ENCODE measurements at places on chromosomes 7 and 10.
A peak's percentile ranks its signal among the peaks of the same experiment; 100 is the strongest.

DNA sequence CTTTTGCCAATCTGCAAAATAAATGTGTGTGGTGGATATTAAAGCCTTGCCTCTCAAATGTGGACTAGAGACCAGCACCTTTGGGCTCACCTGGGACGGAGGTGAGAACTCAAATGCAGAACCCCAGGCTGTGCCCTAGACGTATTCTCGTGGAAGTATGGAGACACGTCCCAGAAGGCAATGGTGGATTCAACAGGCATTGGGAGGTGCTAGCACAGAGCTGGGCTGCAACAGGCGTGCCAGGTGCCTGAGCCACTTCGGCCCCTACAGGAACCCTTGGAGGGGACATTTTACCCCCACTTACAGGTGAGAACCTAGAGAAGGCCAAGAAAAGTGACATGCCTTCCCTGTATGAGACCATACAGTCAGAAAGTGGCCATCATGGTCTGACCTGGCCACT is 12.2 kb downstream of the DDX56 start:
- no peak for DNase-seq

GRCh38 chr7:133479456-133480065 is 226.7 kb downstream of the EXOC4 start:
- DNase-seq = no peak

- DNase-seq = no peak
These were observed 82.0 kb downstream of the LRMDA start for GRCh38 chr10:75513292-75513885.

DNA sequence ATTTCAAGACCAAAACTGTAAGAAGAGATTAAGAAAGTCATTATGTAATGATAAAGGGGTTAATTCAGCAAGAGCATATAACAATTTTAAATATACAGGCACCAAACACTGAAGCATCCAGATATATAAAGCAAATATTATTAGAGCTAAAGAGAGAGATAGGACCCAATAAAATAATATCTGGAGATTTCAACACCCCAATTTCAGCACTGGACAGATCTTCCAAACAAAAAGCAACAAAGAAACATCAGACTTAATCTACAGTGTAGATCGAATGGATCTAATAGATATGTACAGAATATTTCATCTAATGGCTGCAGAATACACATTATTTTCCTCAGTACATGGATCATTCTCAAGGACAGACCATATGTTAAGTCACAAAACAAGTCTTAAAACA is 151.3 kb downstream of the COBL start:
- DNase-seq = no peak

DNA sequence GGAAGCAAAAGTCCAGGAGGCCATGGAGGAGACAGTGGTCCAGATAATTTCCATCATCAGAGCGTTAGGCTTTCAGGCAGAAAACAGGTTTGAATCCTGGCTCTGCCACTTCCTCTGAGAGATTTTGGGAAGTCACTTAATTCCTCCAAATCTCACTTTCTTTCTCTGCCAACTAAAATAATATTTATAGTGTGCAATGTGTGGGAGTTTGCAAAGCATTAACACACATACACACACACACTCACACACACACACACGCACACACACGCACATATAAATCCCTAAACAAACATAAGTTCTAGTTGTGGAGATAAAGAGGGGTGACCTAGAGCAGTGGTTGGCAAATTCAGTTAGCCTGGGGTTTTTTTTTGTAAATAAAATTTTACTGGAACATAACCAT is 84.8 kb downstream of the TRIL start:
- no peak for DNase-seq

GRCh38 chr10:79353000-79353406 is 5.7 kb downstream of the PPIF start:
- DNase-seq = no peak

DNA sequence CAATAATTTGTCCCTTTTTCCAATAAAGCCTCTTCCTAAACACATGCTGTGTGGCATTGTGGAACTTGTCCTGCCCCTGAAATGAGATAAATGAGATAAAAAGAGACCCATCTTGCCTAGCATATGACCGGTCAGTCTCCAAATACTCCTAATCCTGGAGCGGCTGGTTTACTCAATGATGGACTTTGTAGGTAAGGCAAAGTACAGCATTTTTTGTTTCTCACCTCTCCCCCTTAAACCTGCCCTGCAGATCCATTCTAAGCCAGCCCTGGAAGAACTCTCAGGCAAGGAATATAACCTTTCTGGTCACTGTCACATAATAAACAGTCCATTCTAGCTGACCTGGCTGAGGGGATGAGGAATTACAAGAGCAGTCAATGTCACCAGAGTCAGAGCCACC is 110.7 kb downstream of the C1GALT1 start:
- no peak for DNase-seq

DNA sequence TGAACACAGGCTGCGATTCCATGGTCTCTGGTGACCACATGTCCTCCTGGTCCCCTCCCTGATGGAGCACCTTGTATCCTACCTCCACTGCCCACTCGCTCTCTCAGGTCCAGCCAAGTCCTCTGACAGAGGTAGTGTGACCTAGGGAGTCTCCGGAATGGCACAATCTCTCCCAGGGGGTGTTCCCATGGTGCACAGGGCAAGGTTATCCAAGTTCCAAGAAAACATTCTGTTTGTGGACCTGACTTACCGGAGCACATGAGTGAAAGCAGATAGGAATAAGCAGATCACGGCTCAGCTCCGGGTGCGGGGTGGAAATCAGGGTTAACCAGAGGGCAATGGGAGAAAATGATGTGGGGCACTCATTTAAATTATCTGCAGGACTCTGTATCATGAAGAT is 45.8 kb upstream of the INSIG1 start:
- no peak for DNase-seq

GRCh38 chr10:66951896-66952295 is 26.1 kb downstream of the LRRTM3 start:
- no peak for DNase-seq

DNA sequence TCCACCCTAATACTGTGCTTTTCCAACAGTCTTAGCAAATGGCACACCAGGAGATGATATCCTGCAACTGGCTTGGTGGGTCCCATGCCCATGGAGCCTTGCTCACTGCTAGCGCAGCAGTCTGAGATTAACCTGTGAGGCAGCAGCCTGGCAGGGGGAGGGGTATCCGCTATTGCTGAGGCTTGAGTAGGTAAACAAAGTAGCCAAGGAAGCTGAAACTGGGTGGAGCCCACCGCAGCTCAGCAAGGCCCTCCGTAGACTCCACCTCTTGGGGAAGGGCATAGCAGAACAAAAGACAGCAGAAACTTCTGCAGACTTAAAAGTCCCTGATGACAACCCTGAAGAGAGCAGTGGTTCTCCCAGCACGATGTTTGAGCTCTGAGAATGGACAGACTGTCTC is 399.0 kb downstream of the CCSER2 start:
- DNase-seq = no peak

- DNase-seq = no peak
These were observed 4.8 kb upstream of the EVX1 start for GRCh38 chr7:27237735-27238334.

GRCh38 chr10:29962166-29962850 is 97.1 kb downstream of the JCAD start:
- no peak for DNase-seq

GRCh38 chr10:48536916-48537890 is 67.7 kb downstream of the ARHGAP22 start:
- DNase-seq = no peak

- peak; percentile 72 for DNase-seq
These were observed 50.9 kb downstream of the TFAM start for GRCh38 chr10:58436071-58436470.

GRCh38 chr10:23406409-23406808 is 32.5 kb upstream of the OTUD1 start:
- DNase-seq = no peak

GRCh38 chr7:74164985-74165456 is 9.1 kb upstream of the EIF4H start:
- no peak for DNase-seq

Measured in epithelial cell of prostate (primary cell).